ENCODE measurements at places on chromosomes 11 and 22. TPM values are rescaled to one million over a fixed set of nuclear protein-coding genes. Genes with fewer than 3 reads are reported as not detected.

GRCh38 chr22:29301716-29302401 is 4.6 kb upstream of the GAS2L1 start:
- no peak for DNase-seq

- DNase-seq, result no peak
These were observed 197.7 kb upstream of the CTSC start for GRCh38 chr11:88535266-88535665.

GRCh38 chr11:79461144-79461543 is 20.3 kb upstream of the TENM4 start:
- DNase-seq, result no peak

DNA sequence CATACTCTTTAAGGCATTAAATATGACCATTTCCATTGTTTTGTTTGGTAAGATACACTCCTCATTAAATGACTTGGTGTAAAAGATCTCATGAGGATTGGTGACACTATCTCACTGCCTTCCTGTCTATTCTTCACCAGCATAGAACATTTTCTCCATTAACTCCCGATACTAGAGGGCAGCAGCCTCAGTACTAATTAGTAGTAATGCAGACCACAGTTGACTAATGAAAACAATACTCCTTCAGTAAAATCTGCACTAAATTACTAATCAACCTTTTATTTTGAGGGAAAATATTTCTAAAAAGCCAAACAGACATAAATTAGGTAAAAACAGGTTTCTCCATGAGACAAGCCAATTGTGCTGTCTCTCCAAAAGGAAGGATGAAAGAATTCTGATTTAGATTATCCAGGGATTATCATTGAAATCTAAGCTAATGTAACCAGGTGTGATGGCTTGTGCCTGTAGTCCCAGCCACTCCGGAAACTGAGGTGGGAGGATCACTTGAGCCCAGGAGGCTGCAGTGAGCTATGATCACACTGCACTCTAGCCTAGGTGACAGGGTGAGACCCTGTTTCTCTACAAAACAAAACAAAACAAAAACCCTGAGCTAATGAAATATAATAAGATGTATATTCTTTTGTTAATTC is 9.4 kb downstream of the PGM2L1 start:
- peak; percentile 78 for DNase-seq

The C11orf21 gene
- 43.2 TPM for total RNA-seq

GRCh38 chr11:38814670-38815069 is 2216.6 kb upstream of the RAG2 start:
- DNase-seq, result no peak

The GAL3ST1 gene
- not detected for total RNA-seq

DNA sequence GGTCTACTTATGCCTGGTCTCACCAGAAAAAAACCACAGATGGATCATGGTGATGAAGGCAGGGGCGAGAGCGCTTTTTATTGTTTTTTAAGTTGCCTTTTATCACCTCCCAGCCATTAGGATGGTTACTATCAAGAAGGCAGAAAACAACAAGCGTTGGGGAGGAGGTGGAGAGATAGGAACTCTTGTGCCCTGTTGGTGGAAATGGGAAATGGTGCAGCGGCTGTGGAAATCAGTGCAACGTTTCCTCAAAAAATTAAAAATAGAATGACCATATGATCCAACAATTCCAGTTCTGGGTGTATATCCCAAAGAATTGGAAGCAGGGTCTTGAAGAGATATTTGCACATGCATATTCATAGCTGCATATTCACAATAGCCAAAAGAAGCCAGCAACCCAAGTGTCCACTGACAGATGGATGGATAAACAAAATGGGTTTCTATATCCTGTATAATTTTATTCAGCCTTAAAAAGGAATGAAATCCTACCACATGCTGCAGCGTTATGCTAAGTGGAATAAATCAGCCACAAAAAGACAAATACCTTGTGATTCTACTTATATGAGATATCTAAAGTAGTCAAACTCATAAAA is 20.5 kb upstream of the ACRV1 start:
- no peak for DNase-seq

- DNase-seq, result no peak
These were observed 11.1 kb downstream of the NEAT1 start for GRCh38 chr11:65433657-65434056.

DNA sequence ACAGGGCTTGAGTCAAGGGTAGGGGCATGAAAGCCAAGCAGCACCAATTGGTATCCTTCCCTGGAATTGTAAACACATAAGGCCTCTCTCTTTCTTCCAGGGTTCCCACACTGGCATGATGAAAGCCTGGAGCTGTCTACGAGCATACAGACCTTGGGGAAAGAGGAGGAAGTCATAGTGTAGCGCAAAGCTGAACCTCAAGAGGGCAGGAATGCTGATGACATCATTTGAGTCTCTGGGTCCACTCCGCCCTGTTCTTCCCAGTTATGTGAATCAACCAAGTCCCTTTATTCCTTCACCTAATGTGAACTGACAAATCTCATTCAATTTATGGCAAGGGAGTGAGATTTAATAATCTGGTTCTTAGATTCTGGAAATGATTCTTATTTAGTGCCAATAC is 266.4 kb upstream of the NCAM1 start:
- DNase-seq, result no peak

The TSSK2 gene
- total RNA-seq, result not detected

GRCh38 chr11:113204280-113204679 is 110.1 kb upstream of the TTC12 start:
- no peak for DNase-seq

The GLYATL1 gene
- total RNA-seq, result not detected

The CSF2RB gene
- total RNA-seq, result 1.4 TPM

The CABP4 gene
- total RNA-seq, result 1.6 TPM

The OR5A1 gene
- not detected for total RNA-seq

DNA sequence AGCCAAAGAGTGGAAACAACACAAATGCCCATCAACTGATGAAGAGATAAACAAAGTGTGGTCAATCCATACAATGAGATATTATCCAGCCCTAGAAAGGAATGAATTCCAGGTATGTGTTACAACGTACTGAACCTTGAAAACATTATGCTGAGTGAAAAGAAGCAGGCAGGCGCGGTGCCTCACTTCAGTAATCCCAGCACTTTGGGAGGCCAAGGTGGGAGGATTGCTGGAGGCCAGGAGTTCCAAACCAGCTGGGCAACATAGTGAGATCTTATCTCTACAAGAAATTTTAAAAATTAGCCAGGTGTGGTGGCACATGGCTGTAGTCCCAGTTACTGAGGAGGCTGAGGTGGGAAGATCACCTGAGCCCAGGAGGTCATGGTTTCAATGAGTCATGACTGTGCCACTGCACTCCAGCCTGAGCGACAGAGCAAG is 24.6 kb upstream of the TESMIN start:
- DNase-seq, result no peak

- peak; percentile 65 for DNase-seq
These were observed 740 bp upstream of the TRMT2A start for GRCh38 chr22:20117633-20118299.

The OR2AG2 gene
- total RNA-seq, result 0.08 TPM

DNA sequence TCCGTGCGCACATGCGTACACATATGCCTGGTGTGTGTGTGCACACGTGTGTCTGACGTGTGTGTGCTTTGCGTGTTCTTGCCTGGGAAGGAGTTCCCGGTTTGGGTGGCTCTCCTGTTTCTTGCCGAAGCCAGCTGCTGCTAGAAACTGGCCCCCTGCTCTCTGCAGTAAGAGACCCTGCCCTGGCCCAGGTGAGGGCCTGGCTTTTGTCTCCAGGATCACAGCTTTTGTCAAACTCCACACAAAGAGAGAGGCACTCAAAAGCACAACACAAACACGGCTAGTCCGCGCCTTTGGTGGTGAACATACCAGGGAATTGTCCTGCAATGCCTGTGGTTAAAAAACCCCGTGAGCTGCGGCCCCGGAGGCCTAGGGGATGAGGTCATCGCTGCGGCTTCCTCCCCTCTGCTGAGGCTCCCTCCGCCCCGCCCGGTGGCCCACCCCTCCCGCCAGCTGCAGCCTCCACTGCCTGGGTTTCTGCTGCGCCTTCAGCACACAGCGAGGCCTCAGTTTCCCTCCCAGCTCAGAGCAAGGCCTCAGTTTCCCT is 88.9 kb downstream of the KCNQ1 start:
- peak; percentile 70 for DNase-seq

GRCh38 chr11:131668500-131669400 is 298.3 kb downstream of the NTM start:
- peak; percentile 56 for DNase-seq

The TMEM151A gene
- total RNA-seq, result not detected

GRCh38 chr11:60964801-60965200 is 6.7 kb upstream of the CD6 start:
- no peak for DNase-seq

- no peak for DNase-seq
These were observed 11.1 kb downstream of the PRDM11 start for GRCh38 chr11:45157247-45158209.

DNA sequence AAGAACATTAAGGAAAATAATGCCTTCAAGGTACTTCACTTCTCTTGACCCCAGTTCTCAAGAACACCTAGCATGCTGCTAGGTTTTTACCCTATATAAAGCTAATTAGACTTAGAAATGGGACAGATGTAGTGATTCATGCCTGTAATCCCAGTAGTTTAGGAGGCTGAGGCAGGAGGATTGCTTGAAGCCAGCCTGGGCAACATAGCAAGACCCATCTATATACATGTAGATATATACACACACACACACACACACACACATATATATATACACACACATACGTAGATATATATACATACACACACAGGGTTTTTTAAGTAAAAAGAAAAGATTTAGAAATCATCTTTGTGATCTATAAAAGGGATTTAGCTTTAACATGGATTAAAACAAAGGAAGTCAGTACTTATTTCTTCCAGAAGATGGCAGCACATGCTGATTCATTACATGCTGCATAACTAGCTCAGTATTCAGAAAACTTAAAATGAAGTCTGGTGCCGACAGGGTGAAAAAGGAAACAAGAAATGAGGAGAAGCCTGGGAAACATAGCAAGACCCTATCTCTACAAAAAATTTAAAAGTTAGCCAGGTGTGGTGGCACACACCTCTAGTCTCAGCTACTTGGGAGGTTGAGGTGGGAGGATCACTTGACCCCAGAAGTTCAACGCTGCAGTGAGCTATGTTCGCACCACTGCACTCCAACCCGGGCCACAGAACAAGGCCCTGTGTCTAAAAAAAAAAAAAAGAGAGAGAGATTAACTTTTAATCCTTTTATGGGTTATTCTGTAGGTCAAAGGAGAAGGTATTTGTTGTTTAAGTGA is 28.5 kb upstream of the RBX1 start:
- DNase-seq, result peak; percentile 50

- no peak for DNase-seq
These were observed 193.6 kb downstream of the CWF19L2 start for GRCh38 chr11:107263844-107264563.

DNA sequence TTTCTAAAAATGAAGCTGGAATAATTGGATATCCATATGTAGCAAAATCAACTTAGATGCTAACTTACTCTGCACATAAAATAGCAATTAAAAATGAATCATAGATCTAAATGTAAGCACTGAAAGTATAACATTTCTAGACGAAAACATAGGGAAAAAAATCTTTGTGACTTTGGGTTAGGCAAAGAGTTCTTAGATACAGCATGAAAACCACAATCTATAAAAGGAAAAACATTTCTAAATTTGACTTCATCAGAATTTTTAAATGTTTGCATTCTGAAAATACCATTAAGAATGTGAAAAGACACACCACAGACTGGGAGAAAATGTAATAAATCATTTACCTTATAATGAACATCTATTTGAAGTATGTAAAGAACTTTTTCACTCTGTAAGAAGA is 128.8 kb downstream of the APIP start:
- no peak for DNase-seq

The APOA5 gene
- total RNA-seq, result not detected
